GM20000 (cell line): ENCODE measurements at places on chromosomes 3 and 15.

DNA sequence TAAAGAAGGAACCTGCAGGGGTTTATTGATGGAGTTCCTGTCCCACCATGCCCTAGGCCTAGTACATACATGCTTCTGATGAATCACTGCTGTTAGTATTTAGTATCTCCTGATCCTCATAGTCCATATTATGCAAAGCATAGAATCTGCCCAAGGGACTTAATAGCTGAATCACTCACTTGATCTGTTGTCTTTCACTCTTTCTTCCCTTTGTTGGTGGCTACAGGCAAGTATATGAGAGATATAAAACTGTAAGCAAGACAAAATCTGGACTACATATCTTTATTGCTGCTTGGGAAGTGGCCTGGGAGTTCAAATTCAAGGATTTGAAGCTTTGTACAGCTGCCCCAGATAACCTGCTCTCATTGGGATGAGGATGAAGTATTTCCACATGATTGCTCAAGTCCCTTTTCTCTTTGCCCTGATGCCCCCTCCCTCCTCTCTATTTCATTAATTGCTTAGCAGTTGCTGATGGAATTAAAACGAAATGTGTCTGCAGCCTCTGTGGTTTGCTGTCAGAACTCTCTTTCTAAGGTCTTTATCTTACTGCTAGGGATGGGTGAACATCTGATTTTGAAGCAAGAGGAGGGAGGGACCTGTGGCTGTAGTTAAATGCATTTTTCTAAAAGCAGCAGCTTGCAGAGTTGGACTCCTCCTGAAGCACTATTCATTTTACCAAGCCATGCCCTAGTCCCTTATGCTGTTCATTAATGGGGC, 114.1 kb downstream of the ZNF609 start:
- no peak for DNase-seq

- DNase-seq = no peak
Observed at GRCh38 chr3:68919000-68919399, 13.3 kb downstream of the TAFA4 start.

DNA sequence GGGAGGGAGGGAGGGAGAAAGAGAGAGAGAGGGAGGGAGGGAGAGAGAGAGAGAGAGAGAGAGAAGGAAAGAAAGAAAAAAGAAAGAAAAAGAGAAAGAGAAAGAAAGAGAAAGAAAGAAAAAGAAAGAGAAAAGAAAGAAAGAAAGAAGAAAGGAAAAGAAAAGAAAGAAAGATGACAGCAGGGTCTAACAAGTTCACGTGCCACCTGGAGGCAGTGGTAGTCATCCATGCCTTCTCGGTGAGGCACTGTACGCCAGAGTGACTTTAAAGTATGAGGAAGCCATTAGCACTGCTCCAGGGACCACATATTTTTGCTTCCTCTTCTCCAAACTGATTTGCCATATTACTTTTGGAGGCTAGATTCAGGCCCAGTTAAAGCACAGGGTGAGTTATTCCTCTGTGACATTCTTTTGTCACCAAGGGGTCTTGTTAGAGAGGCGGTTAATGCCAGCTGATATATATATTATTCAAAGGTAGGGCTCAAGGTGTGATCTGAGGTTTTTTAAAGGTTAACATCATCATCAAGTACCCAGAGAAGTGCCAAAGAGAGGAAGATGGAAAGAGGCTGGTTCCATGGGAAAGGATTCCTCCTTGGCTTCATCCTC, at the start of gene HTR3D:
HTR3D (plus strand) TSS at position 556 of the 606 bp plus-strand sequence; CDS start at position 556, 0 bp downstream.
- DNase-seq = no peak

- no peak for DNase-seq
Observed at GRCh38 chr3:105823149-105823867, 45.5 kb downstream of the CBLB start.

GRCh38 chr15:70033109-70033508, 64.6 kb downstream of the TLE3 start:
- DNase-seq = no peak

GRCh38 chr3:4587838-4588105, 94.6 kb downstream of the ITPR1 start:
- DNase-seq = no peak

DNA sequence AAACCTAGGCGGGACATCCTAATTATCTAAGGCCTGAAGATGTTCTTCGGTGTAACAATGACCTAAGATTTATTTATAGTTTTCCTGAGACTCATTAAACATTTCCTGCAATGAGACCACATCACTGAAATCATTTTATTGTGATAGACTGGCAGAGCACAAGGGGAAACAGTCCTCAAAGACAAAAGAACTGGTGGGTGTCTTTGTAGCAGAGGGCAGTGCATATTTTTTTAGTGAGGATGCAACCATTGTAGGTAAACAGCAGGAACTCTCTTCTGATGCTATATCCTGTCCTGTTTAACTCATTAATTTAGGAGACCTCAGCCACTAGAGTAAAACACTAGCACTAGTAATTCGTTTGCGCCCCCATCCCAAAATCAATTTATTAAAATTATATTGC, 100.0 kb downstream of the MAGI1 start:
- no peak for DNase-seq

- DNase-seq = no peak
Observed at GRCh38 chr15:93942269-93942694, 289.1 kb upstream of the MCTP2 start.

DNA sequence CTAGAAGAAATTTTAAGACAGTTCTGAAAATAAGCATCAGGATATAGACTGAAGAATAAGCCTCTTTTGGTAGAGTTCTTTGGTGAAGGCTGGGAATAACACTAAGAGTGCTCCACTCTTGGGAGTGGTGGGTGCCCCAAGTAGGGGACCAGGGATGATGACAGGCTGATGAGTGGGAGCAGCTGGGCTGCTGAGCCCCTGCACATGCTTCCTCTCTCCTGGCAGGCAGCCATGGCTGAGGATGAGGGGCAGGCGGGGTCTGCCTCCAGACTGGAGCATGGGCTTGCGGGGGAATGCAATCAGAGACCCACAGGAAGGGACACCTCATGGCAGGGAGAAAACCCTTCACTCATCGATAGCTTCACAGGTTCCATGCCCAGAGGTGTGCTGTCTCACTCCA, 72.6 kb upstream of the RORA start:
- no peak for DNase-seq

DNA sequence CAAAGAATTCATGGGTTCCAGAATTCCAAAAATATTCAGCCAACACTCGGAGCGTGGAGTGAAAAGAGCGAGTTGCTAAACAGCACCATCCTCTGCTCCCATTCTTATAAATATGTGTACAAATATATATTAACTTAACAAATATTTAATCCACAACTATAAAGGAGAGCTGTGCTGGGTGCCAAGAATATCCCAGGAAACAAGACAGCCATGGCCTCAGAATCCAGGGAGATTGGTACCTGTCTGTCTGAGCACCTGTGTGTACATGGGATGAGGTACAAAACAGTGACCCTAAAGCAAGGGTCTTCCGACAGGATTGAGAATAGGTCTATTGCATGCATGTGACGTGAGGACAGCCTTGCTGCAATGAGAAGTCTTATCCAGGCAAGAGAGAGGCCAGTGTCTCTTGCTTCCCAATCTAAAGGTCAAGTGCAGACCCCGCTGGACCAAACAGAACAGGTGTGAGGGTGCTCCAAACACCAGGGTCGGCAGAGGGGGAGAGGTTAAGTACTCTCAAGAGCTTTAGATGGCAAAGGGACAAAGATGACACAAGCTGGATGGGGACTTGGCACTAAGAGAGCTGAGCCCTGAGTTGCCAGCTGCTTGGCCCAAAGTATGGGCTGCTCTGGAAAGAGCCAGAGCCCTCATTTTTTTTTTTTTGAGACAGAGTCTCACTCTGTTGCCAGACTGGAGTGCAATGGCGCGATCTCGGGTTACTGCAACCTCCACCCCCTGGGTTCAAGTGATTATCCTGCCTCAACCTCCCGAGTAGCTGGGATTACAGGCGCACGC, 36.2 kb downstream of the HOMER2 start:
- no peak for DNase-seq

GRCh38 chr15:93165734-93166470, 76.9 kb upstream of the RGMA start:
- no peak for DNase-seq

DNA sequence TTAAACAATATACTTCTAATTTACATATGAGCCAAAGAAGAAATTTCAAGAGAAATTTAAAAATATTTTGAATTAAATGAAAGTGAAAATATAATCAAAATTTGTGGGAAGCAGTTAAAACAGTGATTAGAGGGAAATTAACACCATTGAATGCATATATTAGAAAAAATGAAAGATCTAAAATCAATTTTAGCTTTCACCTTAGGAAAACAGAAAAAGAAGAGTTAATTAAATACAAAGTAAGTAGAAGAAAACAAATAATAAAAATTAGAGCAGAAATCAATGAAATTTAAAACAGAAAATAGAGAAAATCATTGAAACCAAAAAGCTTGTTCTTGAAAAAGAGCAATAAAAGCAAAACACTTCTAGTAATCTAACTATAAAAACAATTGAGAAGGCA, 38.6 kb upstream of the AP3B2 start:
- DNase-seq = no peak

DNA sequence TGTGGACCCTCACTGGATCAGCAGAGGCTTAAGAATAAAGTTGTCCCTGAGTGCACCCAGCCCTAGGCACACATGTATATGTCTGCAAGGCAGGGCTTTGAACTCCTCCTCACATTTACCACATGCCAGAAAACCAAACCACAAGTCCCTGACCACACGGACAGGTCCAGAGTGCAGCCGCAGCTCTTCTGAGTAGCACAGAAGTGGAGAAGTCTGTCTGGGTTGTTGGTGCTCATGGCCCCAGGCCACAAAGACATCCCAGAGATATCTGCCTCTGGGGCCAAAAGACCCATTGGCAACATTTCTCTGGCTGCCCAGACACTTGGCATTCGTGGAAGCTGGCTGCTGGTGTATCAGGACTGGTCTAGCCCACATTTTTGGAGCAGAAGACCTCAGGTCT, 17.4 kb downstream of the SUSD5 start:
- no peak for DNase-seq

- no peak for DNase-seq
Observed at GRCh38 chr3:162597226-162597625, 1100.6 kb downstream of the OTOL1 start.

DNA sequence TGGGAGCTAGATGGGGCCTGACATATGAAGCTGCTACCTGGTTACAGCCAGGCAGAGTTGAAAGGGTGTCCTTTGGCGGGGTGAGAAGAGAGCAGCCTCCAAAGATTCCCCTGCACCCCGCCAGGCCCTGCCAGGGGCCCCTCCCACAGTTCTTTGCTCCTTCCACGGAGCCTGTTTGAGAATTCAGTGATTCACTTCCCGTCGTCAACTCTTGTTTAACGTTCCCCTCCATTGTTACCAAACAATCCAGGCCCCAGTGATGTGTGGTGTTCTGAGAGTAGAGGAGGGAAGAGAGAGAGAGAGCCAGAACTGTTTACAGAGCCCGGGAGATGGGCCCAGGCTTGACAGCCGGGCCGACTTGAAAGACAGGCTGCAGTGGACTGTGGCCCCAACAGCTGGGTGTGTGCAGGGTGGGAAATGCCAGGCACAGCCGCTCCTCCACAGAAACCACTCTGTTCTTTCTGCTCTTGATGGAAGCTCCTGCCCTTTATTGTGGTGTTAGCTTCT, 81.5 kb downstream of the SMAD3 start:
- no peak for DNase-seq

DNA sequence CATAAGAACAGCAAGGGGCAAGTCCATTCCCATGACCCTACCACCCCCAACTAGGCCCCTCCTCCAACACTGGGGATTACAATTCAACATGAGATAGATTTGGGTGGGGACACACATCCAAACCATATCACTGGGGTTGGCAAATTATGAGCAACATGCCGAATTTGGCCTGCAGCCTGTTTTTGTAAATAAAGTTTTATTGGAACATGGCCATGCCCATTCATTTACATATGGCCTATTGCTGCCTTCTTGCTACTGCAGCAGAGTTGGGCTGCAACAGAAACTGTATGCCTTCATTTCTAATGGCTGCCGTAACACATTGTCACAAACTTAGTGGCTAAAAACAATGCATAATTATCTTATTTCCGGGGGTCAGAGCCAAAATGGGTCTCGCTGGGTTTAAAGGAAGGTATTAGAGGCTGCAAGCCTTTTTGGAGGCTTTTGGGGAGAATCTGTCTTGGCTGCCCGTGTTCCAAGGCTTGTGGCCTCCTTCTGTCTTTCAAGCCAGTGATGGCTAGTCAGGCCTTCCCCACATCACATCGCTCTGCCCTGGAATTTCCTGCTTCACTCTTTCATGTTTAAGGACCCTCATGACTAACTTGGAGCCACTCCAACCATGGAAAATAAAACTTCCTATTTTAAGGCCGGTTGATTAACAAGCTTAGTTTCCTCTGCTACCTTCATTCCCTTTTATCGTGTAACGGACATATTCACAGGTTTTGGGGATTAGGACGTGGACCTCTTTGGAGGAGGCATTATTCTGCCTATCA, 428.5 kb upstream of the PROK2 start:
- DNase-seq = no peak

GRCh38 chr3:129609591-129610182, 3.2 kb upstream of the PLXND1 start:
- DNase-seq = no peak

DNA sequence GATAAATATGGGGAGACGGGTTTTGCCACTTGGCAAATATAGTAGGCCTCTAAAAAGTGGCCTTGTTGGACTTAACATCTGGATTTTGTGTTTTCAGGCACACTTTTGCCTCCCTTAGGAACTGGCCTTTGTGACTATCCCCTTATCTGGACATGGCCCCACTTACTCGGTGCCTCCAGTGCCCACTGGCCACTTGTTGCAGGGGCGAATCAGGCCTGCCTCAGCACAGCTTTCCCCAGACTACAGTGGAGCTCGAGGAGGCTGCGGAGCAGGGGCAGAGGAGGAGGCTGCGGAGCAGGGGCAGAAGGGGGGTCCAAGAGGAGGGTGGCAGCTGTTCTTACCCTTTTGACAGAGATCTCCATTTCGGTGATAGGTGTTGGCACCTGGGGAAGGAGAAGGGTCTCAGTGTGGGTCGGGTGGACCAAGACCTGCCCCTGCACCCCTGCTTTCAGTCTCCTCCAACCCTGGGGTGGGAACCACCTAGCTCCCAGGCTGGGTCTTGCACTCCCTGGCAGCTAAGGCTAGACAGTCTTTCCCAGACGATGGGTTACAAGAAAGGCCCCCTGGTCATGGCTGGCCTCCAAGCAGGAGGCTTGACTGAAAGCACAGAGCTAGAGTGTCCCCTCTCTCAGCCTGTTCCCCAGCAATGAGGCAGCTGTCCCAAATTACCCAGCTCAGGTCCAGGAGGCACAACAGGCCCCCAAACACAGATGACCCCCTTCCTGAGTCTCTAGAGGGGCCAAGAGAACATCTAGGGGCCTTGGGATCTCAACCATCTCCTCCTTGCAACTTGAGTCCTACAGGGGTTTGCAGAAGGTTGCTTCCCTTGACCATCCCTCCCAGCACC, 6.1 kb downstream of the SEMA3G start:
- DNase-seq = no peak

- DNase-seq = no peak
Observed at GRCh38 chr3:196533260-196533681, 18.1 kb upstream of the SMCO1 start.

- DNase-seq = no peak
Observed at GRCh38 chr3:193929921-193930646, 205.9 kb upstream of the HES1 start.

DNA sequence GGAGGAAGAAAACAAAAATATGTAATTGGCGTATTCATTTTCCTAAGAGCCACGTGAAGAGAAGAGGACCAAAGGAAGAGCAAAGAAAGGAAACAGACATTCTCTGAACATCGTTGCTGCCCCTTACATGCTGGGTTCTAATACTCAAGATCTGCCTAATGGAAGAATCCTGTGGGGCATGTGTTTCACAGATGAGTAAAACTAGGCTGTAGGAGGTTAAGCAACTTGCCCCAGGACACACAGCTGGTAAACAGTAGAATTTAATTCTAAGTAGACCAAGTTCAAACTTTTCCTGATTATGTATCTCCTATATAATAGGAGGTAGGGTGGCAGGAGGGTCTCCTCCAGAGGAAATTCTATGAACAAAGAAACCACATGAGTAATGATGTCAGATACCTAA, 106.1 kb upstream of the TNFAIP8L3 start:
- no peak for DNase-seq
